ENCODE measurements at places on chromosomes 3 and 15. TPM values are rescaled to one million over a fixed set of nuclear protein-coding genes. Genes with fewer than 3 reads are reported as not detected.

AADACL2 gene
- 0.10 TPM for total RNA-seq

MGLL gene
- 107 TPM for total RNA-seq

TF gene
- 1.0 TPM for total RNA-seq

CDHR4 gene
- 0.29 TPM for total RNA-seq

GBE1 gene
- 39.3 TPM for total RNA-seq

SNUPN gene
- 22.5 TPM for total RNA-seq

KY gene
- 3.2 TPM for total RNA-seq

LDHAL6B gene
- total RNA-seq, result not detected

CPN2 gene
- 0.14 TPM for total RNA-seq

IL17RE gene
- total RNA-seq, result 10.0 TPM

CACNA2D3 gene
- 4.0 TPM for total RNA-seq

BFSP2 gene
- total RNA-seq, result not detected

MCF2L2 gene
- total RNA-seq, result 1.3 TPM

MEX3B gene
- 2.7 TPM for total RNA-seq

PLCB2 gene
- total RNA-seq, result 29.0 TPM

RLBP1 gene
- total RNA-seq, result not detected

WDR76 gene
- 6.2 TPM for total RNA-seq

RTP1 gene
- not detected for total RNA-seq

GCSAM gene
- total RNA-seq, result 0.29 TPM

SLC27A2 gene
- 1.1 TPM for total RNA-seq

TNFSF10 gene
- 17.3 TPM for total RNA-seq

AKAP13 gene
- total RNA-seq, result 214 TPM

DNAJC13 gene
- total RNA-seq, result 58.4 TPM

B3GNT5 gene
- 5.5 TPM for total RNA-seq

TFG gene
- total RNA-seq, result 67.7 TPM

CLDN16 gene
- total RNA-seq, result not detected

RBMS3 gene
- 109 TPM for total RNA-seq

CFAP20DC gene
- total RNA-seq, result not detected

P2RY14 gene
- 1.4 TPM for total RNA-seq

KBTBD13 gene
- 0.57 TPM for total RNA-seq

IL12A gene
- total RNA-seq, result 0.38 TPM

PLEKHO2 gene
- 50.1 TPM for total RNA-seq

LCTL gene
- not detected for total RNA-seq

MYO5C gene
- 11.1 TPM for total RNA-seq

CPB1 gene
- 2.0 TPM for total RNA-seq

IL5RA gene
- total RNA-seq, result not detected

METTL6 gene
- total RNA-seq, result 10.6 TPM

ARHGEF3 gene
- 24.2 TPM for total RNA-seq

All from posterior vena cava (tissue), 2 donors.